ENCODE measurements at places on chromosomes 1 and 21.

GRCh38 chr1:90729504-90730242 is 12.6 kb upstream of the BARHL2 start:
- no peak for DNase-seq

GRCh38 chr1:202221911-202222909 is 28.6 kb downstream of the LGR6 start:
- no peak for DNase-seq

DNA sequence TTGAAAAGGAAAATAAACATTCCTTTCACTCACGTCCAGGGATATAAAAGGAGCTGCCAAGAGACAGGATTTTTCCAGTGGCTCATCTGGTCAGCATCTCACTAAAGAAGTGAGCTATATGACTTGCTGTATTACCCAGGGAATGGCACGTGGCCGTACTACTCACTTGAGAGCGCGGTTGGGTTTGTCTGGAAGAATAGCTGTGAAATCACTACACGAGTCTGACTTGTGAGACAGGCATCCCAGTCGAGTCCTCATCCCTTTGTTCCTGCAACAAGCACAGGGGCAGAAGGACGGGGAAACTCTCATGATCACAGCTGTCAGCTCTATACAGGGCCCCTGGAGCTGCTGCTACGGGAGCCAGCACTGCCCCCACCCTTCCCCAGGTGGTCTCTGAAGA is 17.7 kb downstream of the RGS8 start:
- no peak for DNase-seq

GRCh38 chr21:37677006-37677405 is 239.3 kb downstream of the KCNJ6 start:
- no peak for DNase-seq

DNA sequence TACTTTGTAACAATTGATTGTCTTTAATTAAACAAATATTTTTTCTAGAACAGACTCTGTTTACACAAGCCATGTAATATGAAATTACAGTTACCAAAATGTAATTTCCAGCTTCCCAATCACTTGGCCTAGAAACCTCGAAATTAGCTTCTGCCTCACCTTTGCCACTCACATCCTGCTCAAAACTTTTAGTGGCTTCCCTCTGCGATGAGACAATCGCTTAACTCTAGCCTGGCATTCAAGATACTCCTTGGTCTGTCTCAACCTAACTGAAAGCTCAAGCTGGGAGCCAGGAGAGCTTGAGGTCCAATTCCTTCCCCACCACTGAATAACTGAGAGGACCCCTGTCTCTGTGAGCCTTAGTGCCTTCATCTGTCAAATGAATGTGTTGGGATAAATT is 42.8 kb downstream of the GFI1 start:
- DNase-seq = no peak

- no peak for DNase-seq
Measured at GRCh38 chr1:193060938-193061337, 1.5 kb downstream of the RO60 start.

GRCh38 chr1:65395887-65396612 is 24.4 kb upstream of the LEPR start:
- DNase-seq = no peak

- DNase-seq = no peak
Measured at GRCh38 chr1:51314974-51315373, 15.4 kb downstream of the TTC39A start.
